ENCODE measurements at places on chromosomes 12 and 14.

- DNase-seq: no peak
These were observed 279.9 kb upstream of the TBX3 start for GRCh38 chr12:114963846-114964245.

GRCh38 chr12:119266963-119267362 lies 67.6 kb upstream of the CCDC60 start:
- DNase-seq: no peak

DNA sequence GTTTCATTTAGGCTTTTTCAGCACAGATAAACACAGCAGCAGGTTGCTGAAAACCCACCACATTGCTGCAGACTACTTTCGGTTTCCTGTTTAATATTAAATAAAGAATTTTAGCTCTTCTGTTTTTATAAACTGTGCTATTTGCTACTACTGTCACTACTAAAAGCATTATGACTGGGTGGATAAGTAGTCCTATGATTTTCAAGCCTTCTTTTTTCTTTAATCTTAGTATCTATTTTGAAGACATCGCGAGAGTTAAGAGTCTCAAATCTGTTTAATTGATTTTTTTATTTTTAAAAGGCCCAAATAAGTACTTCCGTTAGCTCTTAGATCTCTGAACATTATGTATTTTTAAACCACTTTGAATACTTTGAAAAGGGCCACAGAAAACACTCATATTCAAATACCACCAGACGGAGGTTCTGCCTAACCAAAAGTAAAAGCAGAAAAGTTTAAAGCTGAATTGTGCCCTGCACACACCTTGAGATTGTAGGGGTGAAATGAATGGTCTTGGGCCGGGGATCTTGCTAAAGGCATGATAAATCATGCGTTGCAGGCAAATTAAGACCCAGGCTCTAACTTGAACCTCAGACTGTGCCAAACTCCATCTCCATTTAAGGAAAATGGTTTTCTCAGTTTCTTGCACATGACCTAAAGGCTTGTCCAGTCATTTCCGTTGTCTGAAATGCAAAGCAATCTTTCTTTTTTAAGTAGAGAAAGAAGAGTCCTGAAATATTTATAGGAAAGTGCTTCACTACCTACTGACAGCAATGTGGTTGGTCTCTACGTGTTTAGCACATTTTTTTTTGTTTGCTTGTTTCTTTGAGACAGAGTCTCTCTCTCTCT lies 13.6 kb upstream of the FOXN3 start:
- DNase-seq: no peak

GRCh38 chr12:123713398-123713797 lies 1.2 kb downstream of the ATP6V0A2 start:
- DNase-seq: no peak

DNA sequence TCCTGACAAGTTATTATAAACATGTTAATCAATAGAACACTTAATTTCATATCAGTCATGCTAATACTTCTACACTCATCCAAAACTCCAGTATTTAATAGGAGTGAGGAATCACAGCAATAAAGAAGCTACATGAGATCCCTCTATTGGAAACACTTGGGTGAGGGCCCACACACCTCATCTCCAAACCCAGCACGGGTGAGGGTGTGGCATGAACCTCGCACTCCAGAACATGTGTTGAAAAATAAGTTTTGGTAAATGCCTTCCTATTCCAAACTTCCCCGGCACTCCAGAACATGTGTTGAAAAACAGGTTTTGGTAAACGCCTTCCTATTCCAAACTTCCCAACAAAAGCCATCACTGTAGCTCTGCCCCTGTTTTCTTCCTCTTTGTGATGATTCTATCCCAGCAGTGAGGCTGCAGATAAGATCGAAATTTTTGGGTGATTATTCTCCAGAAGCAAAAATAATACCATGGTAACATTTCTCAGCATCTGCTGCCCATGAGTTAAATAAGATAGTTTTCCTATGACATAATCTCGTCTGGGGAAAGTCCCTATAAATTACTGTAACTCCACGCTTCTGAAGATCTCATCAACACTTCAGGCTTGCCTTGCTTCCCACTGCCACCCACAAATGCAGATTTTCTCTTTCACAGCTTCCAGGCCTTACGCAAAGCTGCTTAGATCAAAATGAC lies 24.4 kb upstream of the PTPRB start:
- no peak for DNase-seq

- DNase-seq: peak; percentile 65
These were observed 12.4 kb upstream of the ITGB7 start for GRCh38 chr12:53219292-53219955.

DNA sequence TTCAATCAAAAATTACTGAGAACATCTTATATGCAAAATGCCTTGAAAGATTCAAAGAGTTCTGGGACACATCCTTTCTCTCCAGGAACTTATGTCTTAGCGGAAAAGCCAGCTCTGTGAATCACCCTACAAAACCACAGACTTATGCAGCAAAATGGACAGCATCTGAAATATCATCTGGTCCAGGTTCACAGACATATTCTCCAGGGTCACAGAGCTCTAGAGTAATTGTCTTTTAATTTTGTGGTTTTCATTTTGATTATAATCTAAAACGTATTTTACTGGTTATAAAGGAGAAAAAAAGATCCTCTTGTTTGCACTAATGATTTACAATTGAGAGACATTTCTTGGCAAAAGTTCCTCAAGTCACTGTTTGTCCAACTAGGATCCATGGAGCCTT lies 246.2 kb downstream of the MSRB3 start:
- DNase-seq: no peak

GRCh38 chr12:28893365-28893764 lies 255.7 kb upstream of the FAR2 start:
- DNase-seq: no peak

DNA sequence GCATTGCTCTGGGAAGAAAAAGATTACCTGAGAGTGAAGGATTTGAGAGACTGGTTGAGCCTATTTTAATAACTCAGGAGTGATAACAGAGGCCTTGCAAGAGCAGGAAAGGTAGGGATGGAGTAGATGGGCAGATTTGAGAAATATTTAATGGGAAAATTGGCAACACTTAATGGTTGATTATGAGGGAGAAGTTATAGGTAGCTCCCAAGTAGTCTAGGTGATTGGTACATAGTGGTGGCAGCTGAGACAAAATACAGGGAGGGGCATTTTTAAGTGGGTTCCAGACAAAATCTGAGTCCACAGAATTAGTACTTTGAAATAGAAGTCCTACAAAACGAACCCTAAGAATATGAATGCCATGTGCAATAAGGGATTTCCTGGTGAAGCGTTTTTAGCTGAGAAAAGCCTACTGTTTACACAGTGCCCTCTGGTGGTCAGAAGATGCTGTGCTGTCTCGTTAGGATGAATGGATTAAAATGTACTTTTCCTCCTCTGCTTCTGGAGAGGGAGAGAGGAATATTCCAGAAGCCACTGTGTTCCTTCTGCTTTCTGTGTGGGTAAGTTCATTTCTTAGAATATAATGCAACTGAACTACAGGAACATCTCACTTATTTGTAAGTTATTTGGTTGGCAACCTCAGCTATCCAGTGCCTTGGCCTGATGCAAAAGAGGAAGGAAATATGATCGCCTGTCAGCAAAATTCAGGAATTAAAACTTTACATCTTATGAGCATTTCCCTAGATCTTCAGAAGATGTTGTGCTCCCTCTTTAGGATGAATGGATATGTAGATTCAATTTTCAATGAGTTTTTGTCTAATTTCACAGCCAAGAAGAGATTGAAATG lies 6.5 kb downstream of the ZBTB1 start:
- DNase-seq: peak; percentile 22

DNA sequence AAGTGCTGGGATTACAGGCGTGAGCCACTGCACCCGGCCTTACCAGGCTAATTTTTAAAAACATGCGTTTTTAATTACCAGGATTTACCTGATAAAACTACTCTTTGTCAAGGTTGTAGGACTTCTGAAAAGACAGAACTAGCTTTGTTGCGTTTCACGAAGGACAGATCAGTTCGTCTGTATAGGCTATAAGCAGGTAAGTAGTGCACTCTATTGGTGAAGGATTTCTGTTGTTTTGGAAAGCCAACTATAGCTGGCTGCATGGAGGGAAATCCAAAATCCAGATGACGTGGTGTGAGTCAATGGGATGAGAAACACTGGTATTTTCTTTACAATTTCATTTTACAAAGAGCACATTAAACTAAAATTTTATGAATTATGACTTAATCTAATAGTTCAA lies 14.6 kb downstream of the GNPNAT1 start:
- no peak for DNase-seq

- no peak for DNase-seq
These were observed 182.6 kb downstream of the PHLDA1 start for GRCh38 chr12:75848961-75849360.

DNA sequence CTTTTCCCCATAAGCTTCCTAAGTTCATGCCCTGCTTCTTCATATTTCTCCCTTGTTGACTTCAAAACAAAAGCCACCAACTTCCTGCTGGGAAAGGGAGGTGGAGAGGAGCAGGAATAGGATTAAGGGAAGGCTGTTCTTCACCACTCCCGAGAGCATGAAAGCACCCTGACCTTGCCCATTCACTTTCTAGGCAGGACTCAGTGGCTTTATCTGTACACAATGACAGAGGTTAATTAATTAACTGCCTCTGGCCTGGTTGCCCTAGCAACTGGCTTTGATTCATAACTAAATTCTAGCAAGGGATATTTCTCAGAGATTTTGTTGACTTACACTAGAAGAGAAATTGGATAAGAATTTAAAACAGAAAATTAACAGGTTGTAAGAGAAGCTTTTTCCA lies 396.8 kb downstream of the RPS29 start:
- no peak for DNase-seq

DNA sequence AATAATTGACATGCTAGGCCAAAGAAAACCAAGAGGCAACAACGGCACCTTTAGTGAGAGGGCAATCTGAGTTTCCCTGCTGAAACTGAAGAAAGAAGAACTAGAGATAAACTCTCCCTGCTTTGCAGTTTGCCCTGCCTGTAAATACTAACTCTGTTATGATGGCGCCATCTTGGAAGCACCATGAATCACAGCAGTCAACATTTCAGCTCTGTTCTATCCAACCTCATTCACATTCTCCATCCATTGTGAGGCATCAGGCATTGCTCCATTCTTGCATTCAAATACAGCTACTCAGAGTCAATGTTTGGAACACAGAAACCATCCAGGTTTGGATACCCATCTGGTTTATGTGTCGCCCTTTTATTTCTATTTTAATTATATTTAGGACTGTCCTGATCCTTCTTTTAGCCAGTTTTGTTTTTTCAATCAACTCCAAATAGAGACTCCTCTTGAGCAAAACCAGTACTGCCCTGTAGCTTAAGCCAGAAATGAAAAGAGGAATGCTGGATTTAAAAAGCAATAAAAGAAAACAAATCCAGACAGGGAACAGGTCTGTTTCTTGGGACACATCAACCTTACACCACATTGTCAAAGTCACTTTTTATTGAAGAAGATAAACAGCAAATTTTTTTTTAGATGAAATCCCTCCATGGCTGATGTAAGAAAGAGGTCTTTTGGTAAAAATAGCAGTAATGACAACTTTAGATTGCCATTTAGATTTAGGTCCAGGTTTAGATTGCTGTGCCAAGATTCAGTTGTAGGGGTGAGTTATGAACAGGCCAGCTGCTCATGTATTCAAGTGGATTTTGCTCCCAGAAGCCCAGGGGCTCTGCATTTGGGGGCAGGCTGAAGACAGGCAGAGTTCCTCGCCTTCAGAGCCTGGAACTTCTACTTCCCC lies 33.3 kb upstream of the PPM1A start:
- DNase-seq: no peak

DNA sequence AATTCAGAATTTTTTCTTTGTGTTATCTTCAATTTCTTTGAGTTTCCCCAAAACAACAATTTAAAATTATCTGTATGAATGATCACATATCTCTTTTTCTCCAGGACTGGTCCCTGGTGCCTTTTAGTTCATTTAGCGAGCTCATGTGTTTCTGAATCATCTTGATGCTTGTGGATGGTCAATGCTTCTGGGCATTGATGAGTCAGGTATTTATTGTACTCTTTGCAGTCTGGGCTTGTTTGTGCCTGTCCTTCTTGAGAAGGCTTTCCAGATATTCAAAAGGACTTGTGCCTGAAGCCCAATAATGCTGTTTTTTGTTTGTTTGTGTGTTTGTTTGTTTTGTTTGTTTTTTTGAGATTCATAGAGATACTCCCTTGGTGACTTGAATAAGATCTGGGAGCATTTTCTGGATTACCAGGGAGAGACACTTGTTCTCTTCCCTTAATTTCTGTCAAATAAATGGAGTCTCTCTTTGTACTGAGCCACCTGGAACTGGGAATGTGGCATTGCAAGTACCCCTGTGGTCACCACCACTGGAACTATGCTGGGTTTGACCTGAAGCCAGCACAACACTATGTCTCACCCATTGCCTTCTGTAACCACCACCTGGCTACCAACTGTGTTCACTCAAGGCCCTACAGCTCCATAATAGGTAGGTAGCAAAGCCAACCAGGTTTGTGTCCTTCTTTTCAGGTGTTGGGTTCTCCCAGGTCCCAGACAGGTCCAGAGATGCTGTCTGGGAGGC lies 56.3 kb downstream of the SLC6A15 start:
- no peak for DNase-seq

DNA sequence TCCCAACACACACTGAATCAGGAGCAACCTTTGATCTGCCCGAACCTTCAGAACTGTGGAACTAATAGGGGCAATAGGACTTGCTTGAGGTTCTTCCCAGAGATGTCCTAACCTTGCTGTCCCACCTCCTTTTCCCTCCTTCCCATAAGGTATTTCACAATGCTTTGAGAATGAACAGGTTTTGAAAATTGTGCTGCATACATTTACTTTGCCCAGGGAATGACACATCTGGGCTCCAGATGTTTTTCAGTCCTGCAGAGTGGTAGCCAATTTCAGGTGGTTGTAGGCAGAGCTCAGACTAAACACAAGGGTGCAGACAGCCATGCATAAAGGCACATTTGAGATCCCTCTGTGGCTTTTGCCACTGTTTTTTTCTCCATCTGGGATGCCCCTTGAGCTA lies 206.7 kb upstream of the PWP1 start:
- no peak for DNase-seq

- no peak for DNase-seq
These were observed 218.1 kb upstream of the SRRM4 start for GRCh38 chr12:118763234-118763633.

- DNase-seq: no peak
These were observed 21.7 kb downstream of the NUBPL start for GRCh38 chr14:31582836-31583452.

DNA sequence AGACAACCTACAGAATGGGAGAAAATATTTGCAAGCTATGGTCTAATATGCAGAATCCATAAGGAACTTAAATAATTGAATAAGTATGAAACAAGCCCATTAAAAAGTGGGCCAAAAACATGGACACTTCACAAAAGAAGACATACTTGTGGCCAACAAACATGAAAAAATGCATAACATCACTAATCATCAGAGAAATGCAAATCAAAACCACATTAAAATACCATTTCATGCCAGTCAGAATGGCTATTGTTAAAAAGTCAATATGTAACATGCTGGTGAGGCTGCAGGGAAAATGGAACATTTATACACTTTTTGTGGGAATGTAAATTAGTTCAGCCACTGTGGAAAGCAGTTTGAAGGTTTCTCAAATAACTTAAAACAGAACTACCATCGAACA lies 945.4 kb upstream of the FLRT2 start:
- DNase-seq: no peak

GRCh38 chr14:36517242-36518030 lies 2.6 kb downstream of the NKX2-1 start:
- DNase-seq: no peak
